ENCODE measurements at places on chromosomes 6 and 20.

GRCh38 chr6:1322696-1323219, 10.9 kb downstream of the FOXQ1 start:
- no peak for DNase-seq

GRCh38 chr20:5714261-5715041, 35.8 kb upstream of the SHLD1 start:
- DNase-seq: no peak

- DNase-seq: peak; percentile 94
Observed at GRCh38 chr20:36199345-36200257, 36.7 kb upstream of the AAR2 start.

- no peak for DNase-seq
Observed at GRCh38 chr20:19881080-19881840, 123.2 kb downstream of the RIN2 start.

DNA sequence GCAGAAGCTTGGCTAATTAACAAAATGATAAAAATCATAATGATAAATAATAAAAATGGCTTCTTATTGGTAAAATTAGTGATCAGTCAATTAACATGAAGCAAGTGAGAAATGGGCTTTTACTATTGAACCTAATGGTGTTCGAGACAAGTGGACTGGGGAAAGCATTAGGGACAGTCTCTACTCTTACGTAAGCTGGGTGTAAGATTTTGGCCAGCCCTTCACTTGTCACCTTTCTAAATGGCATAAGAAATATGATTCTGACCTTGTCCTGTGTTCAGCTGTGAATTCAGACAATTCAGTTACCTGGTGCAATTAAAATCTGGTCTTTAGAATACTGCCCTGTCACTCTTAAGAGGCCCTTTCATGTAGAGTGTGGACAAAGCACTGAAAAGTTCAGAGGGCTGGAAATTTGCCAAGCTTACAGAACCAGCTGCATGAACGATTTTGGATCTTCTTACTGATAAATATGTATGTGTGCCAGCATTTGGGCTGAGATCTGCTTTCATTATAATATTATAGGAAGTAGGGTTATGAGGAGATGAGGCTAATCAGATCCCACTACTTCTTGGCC, 115.9 kb downstream of the QRSL1 start:
- DNase-seq: no peak

DNA sequence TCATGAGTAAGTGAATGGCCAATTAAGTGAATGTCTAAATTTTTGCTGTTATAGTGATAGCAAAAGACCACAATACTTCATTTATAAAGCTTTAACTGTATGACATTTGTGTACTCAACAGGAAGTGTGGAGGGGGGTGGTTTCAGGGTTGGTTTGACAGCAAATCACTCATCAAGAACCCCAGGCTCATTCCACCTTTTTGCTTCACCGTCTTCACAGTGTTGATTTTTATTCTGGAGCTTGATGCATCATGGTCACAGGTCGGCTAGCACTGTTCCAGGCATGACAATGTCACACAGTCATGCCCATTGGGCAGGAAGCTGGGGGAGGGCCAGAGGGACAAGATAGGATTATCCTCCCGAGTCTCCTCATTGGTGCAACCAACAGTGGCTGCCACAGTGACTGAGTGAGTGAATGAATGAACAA, 75.0 kb downstream of the MDGA1 start:
- DNase-seq: no peak

- no peak for DNase-seq
Observed at GRCh38 chr6:54291146-54291545, 17.1 kb upstream of the TINAG start.

GRCh38 chr6:112927641-112928320, 580.7 kb downstream of the RFPL4B start:
- DNase-seq: no peak

DNA sequence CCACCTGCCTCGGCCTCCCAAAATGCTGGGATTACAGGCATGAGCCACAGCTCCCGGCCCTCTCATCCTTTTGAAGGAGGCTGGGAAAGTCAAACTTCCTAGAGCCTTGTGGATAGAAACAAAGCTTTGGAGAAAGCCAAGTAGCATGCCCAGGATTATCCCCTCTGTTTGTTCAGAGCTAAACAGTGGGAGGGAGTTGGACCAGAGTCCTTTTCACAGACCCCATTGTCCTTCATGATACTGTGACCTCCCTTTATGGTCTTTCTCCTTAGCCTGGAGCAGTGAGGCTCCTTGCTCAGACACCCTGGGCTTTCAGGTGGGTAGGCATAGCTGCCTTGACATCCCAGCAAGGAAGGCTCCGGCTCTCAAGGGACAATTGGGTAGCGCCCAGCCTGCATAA, 25.4 kb downstream of the ARFGEF3 start:
- no peak for DNase-seq

DNA sequence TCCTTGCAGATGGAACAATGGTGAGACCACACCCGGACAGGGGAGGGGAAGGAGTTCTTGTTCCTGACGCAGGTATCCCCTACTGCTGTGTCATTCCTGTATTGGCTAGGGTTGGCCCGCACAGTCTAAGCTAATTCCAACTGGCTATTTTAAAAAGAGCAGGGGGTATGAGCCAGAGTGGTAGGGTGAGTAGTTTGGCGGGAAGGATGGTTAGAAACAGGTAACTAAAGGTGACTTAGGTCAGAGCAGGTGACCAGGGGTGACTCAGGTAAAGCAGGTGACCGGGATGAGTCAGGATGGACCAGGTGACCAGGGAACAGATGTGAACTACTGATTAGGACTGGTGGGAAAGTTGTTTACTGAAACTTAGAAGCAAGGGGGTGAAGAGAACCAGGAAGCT, 58.0 kb downstream of the ZNF292 start:
- no peak for DNase-seq

GRCh38 chr20:8456765-8457164, 324.7 kb downstream of the PLCB1 start:
- no peak for DNase-seq

GRCh38 chr20:22690000-22690399, 105.6 kb upstream of the FOXA2 start:
- no peak for DNase-seq

DNA sequence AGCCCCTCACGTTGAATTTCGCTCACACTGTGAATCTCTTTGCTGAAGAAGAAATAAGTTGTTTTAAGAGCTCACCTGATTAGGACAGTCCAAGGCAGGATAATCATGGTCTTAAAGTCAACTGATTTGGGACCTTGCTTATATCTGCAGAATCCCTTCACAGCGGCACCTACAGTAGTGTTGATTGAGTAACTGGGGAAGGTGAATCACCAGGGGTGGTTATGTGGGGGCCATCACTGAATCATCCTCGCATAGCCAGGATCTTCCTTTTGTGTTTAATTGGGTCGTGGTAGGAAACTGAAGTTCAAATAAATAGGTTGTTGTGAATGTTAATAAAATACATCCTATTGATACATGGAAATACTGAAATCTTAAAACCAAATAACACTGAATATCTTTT, 20.2 kb upstream of the MICA start:
- DNase-seq: peak; percentile 33

DNA sequence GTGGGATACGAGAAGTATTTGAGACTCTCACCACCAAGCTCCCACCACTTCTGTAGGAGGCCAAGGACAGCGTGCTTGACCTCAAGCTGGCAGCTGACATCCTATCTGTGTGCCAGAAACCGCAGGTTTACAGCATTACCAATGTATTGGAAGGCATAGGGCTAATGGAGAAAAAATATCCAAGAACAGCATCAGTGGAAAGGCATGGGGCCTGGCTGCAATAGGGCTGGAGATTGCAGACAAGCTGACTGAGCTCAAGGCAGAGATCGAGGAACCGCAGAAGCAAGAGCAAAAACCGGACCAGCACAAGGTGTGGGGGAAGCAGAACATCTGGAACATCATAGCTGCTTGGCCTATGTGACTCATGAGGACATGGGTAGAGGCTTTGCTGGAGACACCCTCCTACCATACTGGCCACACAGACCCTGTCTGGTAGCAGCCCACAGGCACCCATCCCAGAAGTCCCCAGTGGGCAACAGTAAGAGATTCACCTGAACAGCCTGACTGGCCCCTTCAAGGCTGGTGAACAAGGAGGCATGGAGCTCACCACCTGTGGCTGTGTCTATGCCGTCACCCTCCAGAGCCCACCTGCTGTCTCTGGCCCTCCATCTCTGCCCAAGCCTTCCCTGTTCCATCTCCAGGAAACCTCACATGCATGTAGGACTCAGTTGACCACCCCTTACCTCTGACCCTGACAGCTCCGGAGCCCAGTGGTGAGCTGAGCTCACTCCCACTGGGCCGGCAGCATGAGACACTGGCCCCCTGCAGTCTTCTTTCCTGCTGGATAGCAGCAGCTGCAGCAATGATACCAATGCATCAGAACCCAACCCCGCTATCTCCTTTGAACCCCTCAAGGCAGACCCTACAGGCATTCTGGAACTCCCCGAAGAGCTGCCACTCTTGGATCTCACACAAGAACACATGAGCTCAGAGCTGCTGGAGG, 171.1 kb downstream of the KIF6 start:
- DNase-seq: no peak

DNA sequence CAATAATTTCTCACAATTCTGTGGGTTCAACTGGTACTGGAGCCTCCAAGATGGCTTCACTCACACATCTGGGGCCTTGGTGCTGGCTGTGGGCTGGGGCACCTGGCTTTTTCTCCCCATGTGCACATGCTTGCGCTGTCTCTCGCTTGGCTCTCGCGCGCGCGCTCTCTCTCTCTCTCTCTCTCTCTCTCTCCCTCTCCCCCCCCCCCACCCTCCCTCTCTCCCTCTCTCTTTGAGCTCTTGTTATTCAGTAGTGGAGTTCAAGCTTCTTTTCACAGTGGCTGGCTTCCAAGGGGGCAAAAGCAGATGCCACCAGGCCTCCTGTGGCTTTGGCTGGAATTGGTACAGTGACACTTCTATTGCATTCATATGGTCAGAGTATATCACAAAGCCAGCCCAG, 10.8 kb upstream of the TBCC start:
- no peak for DNase-seq

DNA sequence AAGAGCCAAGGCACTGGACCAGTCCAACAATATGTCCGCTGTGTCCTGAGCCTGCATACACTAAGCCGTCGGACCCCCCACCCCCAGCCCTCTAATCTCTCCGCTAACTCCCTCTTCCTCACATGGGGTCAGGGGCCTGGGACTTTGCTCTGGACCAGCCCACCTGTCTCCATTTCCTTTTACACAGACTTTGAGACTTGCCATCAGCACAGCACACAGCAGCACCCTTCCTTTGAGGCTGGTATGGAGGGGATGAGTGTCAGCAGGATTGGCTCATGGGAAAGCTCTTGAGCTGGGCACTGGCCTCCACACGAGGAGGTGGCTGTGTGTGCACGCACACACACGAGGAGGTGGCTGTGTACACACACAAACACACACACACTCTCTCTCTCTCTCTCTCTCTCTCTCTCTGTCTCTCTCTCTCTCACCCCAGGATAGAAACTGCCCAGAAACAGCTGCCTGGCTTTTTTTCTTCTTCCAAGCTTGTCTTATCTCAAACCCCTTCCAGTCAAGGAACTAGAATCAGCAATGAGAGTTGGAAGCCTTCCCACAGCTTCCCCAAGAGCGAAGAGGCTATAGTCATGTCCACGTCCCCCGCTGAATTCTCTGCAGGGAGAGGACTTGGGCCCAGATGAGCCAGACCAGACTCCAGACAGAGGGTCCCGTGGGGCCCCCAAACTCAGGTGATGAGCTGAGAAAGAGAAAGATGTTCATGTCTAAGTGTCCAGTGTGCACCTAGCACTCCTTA, 18.6 kb downstream of the SLC9A8 start:
- DNase-seq: no peak

GRCh38 chr20:17012546-17013226, 214.2 kb upstream of the PCSK2 start:
- no peak for DNase-seq

GRCh38 chr20:37276494-37277252, 12.8 kb upstream of the MANBAL start:
- peak; percentile 74 for DNase-seq

GRCh38 chr6:153003366-153003690, 819 bp upstream of the MTRF1L start:
- no peak for DNase-seq

GRCh38 chr6:46796848-46797580, 3.8 kb downstream of the MEP1A start:
- DNase-seq: no peak

- DNase-seq: no peak
Observed at GRCh38 chr6:159590835-159591234, 102.2 kb downstream of the SOD2 start.

GRCh38 chr6:12275107-12275506, 15.1 kb upstream of the EDN1 start:
- DNase-seq: no peak

DNA sequence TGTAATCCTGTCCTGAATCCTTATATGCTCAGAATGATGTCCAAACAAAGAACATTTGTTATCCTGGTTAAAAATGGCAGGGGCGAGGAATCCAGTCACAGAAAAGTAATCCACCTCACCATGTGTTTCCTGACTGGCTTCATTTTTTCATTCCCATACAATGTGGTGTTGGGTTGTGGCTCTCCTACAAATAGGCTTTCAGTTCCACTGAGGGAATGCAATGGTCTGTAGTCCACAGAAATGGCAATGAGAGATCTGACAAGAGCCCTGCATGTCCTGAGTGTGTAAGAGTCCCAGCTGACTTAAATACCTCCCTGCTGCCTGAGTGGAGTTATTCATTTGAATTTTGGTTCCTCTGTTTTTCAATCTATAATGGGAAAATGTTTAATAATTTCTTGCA, 47.4 kb upstream of the FBXL4 start:
- no peak for DNase-seq

- no peak for DNase-seq
Observed at GRCh38 chr6:38177882-38178583, 358.5 kb downstream of the ZFAND3 start.

- no peak for DNase-seq
Observed at GRCh38 chr20:35831029-35831428, 59.2 kb downstream of the PHF20 start.

GRCh38 chr6:28657381-28657768, 131.7 kb downstream of the GPX5 start:
- no peak for DNase-seq

GRCh38 chr6:128465368-128466343, 54.7 kb downstream of the PTPRK start:
- no peak for DNase-seq

DNA sequence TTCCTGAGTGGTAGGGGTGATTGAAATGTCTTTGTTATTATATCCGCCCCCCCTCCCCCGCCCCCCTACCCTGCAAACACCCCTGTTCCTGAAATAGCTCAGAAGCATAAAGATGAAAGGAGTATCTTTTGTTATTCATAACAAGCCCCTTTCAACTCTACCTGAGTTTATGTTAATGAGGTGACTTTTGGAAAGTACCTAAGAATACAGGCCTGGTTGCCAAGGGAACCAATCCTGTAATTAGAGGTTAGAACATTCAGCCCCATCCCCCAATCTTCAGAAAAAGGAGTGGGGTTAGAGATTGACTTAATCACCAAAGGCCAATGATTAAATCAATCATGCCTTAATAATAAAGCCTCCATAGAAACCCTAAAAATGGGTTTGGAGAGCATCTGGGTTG, 979.2 kb upstream of the GJE1 start:
- DNase-seq: no peak

DNA sequence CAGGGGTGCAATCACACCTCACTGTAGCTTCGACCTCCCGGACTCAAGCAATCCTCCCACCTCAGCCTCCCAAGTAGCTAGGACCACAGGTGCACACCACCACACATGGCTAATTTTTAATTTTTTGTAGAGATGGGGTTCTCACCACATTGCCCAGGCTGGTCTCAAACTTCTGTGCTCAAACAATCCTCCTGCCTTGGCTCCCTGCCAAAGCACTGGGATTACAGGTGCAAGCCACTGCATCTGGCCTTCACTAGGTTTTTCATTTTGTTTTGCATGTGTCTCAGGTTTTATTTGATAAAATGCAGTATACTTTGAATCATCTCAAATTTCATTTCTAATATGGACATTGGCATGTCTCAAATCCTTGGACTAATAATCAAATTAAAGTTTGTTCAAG, 98.7 kb downstream of the SLC16A10 start:
- DNase-seq: no peak
